ENCODE measurements at places on chromosomes 3 and 15. TPM values are rescaled to one million over a fixed set of nuclear protein-coding genes. Genes with fewer than 3 reads are reported as not detected.

Gene STARD5
- 1.6 TPM for total RNA-seq

Gene XCR1
- not detected for total RNA-seq

Gene SERP1
- 96.4 TPM for total RNA-seq

Gene BSN
- 0.09 TPM for total RNA-seq

Gene TCAIM
- total RNA-seq, result 7.0 TPM
